Large intestine (tissue), 12 donors: ENCODE measurements at places on chromosomes 3 and 15.
A peak's percentile ranks its signal among the peaks of the same experiment; 100 is the strongest.

- no peak for DNase-seq
These were observed 37.5 kb downstream of the GPR176 start for GRCh38 chr15:39882602-39883001.

DNA sequence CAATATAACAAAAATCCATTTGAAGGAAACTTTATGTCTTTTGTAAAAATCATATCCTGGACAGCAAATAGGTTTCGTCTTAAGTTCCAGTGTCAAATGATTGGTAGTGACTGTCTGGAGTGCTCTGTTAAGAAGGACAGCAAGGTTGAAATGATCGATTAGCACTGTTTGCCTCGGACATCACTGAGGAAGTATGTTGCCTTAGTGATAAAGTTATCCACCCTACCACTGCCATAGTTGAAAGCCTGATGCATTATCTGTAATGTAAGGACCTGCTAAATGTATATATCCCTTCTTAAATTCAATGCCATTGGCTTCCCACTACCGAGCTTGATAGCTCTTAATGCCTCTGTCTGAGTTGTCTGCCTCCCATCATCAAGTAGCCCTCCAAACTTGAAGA is 70.0 kb downstream of the CFAP20DC start:
- no peak for DNase-seq

GRCh38 chr15:45156744-45157455 is 27.1 kb downstream of the DUOX1 start:
- no peak for DNase-seq

GRCh38 chr15:96728591-96728990 is 398.1 kb downstream of the NR2F2 start:
- no peak for DNase-seq

DNA sequence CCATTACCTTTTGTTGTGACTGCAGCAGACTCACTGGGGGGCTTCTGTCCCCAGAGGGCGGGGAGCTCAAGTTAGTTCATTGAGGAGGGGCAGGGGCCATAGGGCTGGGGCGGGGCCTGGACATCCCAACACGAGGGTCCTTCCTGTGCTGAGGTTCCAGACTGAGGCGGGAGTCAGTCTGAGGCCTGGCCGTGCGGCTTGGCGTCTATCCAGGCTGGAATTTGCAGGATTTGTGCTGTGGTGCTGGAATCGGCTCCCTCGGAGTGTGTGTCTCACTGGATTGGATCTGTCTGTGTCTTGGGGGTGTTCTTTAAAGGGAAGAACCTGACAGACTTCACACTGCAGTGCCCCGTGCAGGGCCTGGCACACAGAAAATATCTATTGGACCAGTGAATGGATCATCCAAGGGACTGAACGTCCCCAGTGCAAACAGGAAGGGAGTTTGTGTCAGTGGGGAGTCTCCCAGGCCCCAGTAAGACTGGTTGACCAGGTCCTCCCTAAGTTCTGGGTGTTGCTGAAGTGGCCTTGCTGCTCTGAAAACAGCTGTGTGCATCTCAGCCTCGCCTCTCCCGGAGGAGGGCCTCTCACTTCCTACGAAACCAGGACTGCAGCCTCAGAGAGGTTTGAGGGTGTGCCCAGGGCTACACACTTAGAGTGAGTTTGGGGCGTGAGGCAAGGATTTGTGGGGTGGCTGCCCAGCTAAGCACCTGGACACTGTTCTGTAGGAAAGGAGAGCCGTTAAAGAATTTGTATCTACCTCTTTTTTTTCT is 26.1 kb downstream of the GOLGA6L2 start:
- DNase-seq: no peak

DNA sequence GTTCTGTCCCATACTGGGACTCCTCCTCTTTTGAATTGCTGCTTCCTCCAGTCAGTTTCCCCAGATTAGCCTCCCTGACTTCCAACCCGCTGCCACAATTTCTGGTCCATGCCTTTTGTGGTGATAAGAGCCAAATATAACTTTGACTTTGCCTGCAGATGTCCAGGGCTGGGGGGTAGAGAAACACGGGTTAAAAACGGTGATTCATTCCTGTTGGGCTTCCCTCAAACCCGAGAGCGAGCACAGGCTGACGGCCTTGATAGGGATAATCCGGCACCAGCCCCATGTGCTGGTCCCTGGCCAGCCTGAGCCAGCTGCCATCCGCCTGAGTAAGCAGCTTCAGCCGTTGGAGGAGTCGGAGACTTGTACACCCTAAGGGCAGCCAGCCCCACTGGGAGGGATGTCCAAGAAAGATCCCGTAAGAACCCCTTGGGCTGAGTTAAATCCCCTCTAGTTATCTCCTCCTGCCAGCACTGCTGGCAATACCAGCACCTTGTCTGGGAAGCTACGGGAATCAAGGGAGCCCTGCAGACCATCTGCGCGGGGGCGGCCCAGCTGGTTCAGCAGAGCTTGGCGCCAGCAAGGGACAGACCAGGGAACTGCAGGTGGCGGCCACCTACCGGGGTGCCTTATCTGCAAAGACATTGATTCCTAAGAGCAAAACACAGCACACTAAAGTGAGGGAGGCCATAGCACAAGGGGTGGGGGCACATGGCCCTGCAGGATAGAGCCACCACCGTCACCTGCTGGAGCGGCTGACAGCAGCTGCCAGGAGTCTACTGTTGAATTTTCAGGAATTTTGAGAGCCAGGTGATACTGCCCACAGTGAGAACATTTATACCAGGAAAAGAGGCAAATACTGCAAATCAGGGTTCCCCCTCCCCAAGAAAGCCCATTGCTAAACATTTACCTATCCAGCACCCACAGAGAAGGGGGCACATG is 18.1 kb downstream of the CSPG4 start:
- DNase-seq: peak; percentile 65

- no peak for DNase-seq
These were observed 43.0 kb downstream of the SPSB4 start for GRCh38 chr3:141093971-141094684.

DNA sequence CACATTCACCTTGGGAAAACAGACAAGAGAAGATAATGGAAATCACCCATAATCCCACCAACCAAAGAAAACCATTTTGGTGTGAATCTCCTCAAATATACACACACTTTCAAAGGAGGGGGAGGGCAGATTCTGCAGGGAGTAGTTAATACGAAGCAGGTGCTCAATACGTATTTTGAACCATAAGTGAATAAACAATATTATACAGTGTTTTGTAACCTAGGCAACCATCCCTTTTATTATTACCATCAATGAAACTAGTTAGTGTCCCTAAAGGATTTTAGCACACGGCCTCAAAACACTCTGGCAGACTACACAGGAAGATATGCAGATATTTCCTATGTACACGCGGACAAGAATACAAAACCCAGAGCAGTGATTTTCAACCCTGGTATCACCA is 6.1 kb downstream of the OSBPL10 start:
- no peak for DNase-seq

- DNase-seq: no peak
These were observed 36.0 kb downstream of the TIPARP start for GRCh38 chr3:156710429-156710828.

- DNase-seq: no peak
These were observed 458.8 kb upstream of the TPRG1 start for GRCh38 chr3:188712991-188713390.

- no peak for DNase-seq
These were observed 189.3 kb upstream of the VEPH1 start for GRCh38 chr3:157692468-157692867.

GRCh38 chr3:24086206-24086605 is 141.1 kb downstream of the NR1D2 start:
- DNase-seq: no peak

DNA sequence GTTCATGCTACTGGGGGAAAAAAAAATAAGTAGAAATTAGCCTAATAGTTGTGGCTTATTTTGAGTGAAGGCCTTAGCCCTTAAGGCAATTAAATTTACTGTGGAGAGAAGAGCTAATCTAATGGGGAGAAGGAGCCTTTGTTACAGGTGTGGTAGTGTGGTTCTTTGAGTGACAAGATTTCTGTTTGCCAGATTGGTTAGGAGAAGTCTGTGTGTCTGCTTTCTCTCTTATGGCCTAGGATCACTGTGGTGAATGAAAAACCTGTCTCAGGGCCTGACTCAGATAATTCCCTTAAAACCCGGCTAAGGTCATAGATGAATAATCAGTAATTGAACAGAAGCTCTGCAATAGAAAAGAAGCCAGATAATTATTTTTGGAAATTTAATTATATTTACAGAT is 27.0 kb downstream of the OPA1 start:
- no peak for DNase-seq

DNA sequence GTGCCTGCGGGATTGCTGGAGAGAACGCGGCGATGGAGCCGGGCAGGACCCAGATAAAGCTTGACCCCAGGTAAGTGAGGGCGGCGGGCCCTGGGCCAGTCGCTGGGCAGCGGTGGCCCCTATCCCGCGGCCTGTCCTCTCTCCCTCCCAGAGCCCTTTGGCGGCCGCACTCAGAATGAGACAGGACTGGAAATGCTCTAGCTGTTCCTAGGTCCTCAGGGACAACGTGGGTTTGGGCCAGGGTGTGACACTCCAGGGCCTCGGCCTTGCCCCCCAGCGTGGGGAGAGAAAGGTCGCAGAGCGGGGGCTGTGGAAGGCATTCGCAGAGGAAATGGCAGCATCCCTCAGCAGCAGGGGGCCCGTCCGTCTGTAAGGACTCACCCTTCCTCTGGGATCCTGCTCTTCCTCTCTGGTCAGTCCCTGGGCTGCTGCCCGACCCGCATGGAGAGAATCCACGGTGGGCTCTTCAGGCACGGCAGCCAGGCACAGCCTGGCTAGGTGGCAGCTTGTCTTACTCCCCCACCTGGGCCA is 412 bp downstream of the SLC51A start:
- no peak for DNase-seq

DNA sequence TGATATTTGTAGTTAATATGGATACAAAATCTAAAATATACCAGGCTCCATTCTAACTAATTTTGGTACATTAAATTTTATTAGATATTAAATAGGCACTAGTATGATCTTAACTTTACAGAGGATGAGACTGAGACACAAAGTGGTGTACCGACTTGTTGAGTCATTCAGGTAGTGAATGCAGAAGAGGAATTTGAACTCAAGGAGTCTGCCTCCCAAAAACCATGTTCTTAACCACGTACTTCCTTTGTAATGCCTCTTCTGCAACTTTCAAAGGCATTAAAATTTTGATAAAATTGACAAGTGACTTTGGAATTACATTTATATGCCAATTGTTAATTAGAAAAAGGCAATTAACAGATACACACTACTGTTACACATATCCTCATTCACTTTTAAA is 61.8 kb downstream of the ZBBX start:
- no peak for DNase-seq

- DNase-seq: peak; percentile 66
These were observed 801 bp downstream of the ARHGAP31 start for GRCh38 chr3:119294696-119295671.

DNA sequence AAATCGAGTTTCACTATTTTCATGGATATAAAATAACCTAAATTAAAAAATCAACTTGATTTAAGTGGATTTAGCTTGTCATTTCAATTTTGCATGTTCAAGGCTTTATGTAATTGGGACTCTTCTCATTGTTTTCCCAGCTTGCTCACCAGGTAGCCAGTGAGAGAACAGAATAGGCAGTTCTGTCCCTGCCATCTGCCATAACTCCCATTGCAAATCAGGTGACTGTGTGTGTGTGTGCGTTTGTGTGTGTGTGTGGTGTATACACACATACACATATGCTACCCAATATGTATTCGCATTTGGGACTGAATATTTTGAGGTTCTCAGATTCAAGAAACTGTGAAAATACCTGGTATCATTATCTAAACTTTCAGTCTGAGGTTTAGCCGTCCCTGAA is 1069.8 kb downstream of the IGSF11 start:
- DNase-seq: no peak

- DNase-seq: no peak
These were observed 63.7 kb downstream of the WHAMM start for GRCh38 chr15:82873000-82873680.

GRCh38 chr15:68526269-68526668 is 52.5 kb upstream of the CORO2B start:
- DNase-seq: no peak

DNA sequence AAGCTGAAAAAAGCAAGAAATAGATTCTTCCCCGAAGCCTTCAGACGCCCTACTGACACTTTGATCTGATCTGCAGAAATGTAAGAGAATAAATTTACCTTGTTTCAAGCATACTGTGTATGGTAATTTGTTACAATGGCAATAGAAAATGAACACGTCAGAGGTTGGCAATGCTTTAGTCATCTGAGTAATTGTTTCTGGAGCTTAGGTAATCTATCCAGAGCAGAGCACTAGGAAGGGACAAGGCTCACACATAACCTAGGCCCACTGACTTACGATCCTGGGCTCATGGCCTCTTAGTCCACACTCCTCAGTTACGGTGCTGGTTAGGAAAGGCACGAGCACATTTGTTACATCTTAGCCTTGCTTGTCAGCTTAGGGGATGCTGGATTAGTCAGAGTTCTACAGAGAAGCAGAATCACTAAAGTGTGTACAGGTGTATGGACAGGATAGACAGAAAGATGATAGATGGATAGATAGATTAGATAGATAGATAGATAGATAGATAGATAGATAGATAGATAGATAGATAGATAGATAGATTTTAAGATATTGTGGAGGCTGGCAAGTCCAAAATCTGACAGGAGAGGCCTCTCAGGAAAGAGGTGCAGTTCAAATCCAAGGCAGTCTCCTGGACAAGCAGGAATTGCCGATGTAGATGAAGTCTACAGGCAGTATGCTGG is 46.8 kb upstream of the TBC1D23 start:
- no peak for DNase-seq

- no peak for DNase-seq
These were observed 19.2 kb upstream of the RPL14 start for GRCh38 chr3:40437889-40438288.

GRCh38 chr15:77186594-77187011 is 115.7 kb upstream of the TSPAN3 start:
- peak; percentile 56 for DNase-seq

DNA sequence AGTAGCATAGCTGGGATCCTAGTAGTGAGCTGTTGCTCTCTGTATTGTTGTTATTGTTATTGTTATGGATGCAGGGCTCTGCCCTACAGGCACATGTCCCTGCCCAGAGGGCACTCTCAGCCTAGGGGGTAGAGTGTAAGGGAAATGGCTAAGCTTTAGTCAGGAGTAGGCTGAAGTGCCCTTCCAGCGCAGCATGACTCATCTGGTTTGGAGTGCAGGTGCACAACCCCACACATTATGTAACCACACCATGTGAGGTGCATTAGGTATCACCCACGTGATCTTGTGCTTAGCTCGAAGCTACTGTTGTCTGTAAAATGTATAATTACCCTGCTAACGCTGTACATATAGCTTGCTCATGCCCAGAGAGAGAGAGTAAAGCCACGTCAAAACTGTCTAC is 48.3 kb upstream of the TIPARP start:
- peak; percentile 83 for DNase-seq

DNA sequence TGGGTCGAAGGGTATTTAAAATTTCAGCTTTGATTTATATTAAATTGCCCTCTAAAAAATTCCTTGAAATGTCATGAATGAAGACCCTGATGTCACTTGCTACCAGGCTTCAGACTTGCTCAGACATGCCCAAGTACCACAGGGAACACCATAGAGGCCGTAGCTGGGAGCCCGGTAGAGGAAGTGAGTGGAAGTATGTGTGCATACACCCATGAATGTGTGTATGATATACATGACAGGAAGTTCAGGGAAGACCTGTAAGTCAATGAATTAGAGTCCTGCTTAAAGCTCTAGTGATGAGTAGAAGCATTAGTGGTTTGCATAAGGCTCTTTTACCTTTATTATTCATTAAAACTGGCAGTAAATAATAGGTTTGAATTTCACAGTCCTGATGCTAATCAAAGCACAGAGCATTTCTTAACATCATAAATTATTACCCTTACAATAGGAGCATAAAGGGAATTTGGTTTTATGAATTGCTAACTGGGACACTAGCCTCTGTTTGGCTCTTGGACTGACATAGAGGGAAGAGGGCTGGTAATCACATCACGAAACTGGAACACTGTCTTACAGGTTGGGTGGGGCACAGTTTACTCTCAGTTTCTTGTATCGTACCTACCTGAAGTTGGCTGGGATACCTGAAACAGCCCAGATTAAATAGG is 144.4 kb downstream of the CHST2 start:
- no peak for DNase-seq
